ENCODE measurements at places on chromosomes 5 and 9.

GRCh38 chr9:10818206-10818605, 205.4 kb upstream of the PTPRD start:
- DNase-seq, result no peak

GRCh38 chr5:160281275-160281674, 31.1 kb downstream of the CCNJL start:
- DNase-seq, result no peak

DNA sequence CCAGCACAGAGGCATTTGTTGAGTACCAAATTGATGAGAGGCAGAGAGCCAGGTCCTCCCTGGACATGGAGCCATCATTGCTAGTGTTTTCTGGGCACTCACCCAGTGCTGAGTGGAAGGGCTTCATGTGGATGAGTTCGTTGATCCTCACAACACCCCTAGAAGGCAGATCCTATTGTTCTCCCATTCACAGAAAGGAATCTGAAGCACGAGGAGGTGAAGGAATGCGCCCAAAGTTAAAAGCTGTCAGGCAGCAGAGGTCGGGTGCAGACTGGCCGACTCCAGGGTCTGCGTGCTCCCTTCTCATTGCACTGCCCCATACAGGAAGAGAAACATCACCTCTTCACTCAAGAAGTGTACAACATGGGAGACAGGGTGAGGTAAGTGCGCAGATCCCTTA, 153.5 kb upstream of the TNPO1 start:
- DNase-seq, result no peak

- no peak for DNase-seq
Measured at GRCh38 chr5:69184621-69185020, 4.8 kb upstream of the CENPH start.

DNA sequence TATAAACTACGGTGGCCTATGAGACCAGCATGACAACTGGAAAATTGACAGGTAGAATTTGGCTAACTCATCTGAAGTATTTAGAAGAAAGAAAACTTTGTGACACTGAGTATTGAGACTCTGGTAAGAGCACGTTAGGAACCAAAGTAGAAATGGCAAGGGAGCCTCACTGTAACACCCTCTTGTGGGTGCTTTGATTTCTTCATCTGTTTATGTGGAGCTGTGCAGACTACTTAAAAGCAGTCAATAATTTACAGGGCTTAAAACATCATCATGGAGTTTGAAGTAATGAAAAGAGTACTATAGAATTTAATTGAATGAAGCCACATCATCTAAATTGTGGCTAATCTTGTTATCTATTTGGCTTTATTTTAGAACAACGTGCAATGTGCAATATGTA, 414.2 kb downstream of the CCDC171 start:
- no peak for DNase-seq

DNA sequence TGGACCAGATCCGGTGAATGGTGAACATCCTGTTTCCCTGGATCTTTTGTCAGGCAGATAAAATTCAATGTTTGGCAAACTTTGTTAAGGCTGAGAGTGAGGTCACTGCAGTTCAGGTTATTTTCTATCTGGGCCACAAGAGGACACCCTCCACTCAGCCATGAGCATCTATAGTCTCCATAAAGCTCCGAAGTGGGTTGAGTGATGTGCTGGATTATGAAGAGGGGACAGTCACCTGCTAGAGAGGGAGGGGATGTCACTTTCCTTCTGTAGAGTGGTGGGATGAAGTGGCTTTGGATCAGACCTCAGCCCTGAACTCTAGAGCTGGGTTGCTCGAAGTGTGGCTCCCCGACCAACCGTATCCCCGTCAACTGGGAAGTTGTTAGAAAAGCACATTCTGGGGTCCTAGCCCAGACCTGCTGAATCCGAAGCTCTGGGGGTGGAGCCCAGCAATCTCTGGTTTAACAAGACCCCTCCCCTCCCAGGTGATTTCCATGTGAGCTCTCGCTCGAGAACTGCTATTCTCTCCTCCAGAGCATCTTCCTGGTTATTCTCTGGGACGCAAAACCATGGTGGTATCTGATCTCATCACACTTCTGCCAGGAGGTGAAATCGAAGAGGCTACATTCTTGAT, 31.8 kb upstream of the FGF1 start:
- DNase-seq, result peak; percentile 47

DNA sequence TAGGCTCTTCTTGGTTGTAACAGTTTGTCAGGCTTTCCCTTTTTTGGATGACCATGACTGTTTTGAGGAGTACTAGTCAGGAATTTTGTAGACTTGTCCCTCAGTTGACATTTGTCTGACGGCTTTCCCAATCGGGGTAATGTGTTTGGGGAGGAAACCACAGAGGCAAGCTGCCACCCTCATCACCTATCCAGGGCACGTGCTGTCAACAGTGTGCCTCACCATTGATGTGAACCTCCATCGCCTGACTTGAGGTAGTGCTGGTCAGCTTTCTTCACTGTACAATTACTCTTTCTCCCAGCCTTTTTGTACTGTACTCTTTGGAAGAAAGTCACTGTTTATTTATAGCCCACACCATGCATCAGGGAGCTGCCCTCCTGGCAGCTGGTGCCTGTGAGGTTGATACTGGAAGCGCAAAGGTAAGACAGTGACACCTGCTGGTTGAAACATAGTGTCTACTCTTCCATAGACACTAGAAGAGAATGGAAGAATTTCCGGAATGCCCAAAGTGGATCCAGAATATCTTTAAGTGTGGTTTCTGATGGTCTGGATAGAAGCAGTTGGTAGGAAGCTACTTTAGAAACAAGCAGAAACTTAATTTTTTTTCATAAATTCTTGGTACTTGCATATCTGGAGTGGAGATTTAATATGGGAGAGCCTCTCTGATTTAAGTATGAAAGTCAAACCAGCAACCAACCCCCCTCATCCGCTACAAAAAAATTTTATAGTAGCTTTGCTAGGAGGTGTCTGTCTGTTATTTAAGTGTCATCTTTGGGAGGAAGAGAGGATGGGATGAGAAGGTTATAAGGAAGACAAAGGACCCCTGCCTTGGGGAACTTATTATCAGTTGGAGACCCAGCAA, 69.3 kb downstream of the SNX30 start:
- peak; percentile 24 for DNase-seq

DNA sequence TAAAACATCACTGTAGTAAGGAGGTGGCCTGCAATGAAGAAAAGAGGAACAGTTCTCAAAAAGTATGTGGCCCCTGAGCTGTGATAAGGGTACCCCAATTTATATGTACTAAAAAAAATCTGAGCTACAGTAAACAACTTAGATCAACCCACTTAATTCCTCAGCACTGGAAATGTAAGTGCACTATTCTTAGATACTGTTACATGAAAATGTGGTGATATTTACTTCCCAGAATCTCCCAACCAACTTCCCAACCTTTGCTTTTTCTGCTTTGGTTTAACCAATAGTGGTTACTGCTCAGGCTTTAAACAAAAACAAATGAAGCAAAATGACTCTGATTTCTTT, 114.8 kb downstream of the SEMA5A start:
- no peak for DNase-seq

GRCh38 chr5:111668477-111669414, 88.2 kb downstream of the NREP start:
- no peak for DNase-seq

- DNase-seq, result peak; percentile 94
Measured at GRCh38 chr5:37771731-37772130, 68.1 kb downstream of the GDNF start.

- DNase-seq, result no peak
Measured at GRCh38 chr9:107547303-107547702, 57.7 kb upstream of the KLF4 start.

GRCh38 chr5:86354664-86355063, 263.1 kb upstream of the COX7C start:
- DNase-seq, result no peak

DNA sequence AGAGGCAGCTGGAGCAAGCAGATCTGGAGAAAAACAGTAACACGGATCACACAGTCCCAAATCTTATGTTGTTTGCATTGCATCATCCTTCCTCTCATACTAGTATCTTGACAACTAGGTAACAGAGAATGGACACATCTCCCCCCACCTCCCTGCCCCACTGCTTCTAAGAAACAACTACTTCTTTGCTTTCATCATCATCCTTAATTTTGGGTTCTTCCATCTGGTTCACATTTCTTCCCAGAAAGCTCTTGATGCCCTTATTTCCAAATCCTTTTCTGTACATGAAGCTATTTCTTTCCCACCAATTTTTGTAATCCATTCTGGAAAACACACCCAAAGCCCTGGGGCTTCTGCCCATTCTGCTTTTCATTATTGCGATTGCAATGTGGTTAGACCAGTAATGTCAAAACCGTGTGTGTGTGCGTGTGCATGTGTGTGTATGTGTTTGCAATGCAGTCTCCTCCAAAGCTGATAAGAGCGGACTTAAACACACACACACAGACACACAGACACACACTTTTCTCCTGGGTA, 254.7 kb upstream of the SLC30A5 start:
- DNase-seq, result peak; percentile 74

DNA sequence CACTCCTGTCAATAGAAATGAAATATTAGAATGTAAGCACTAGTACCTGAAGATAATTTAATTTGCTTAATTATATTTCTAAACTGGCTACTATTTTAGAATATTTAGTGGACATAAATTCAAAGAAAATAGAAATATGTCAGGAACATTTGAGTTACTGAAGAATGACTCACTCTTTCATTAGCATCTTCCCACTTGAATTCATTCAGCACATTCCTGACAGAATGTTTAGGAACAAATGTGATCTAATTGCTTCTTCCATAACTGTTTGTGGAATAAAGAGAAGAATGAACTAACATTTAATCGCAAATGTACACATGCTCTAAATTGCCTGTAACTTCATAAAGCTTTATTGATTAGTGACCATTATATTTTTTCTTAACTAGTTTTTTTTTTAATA, 306.2 kb upstream of the ADAMTSL1 start:
- DNase-seq, result no peak

- DNase-seq, result no peak
Measured at GRCh38 chr9:127004946-127005769, 90.6 kb downstream of the RALGPS1 start.

DNA sequence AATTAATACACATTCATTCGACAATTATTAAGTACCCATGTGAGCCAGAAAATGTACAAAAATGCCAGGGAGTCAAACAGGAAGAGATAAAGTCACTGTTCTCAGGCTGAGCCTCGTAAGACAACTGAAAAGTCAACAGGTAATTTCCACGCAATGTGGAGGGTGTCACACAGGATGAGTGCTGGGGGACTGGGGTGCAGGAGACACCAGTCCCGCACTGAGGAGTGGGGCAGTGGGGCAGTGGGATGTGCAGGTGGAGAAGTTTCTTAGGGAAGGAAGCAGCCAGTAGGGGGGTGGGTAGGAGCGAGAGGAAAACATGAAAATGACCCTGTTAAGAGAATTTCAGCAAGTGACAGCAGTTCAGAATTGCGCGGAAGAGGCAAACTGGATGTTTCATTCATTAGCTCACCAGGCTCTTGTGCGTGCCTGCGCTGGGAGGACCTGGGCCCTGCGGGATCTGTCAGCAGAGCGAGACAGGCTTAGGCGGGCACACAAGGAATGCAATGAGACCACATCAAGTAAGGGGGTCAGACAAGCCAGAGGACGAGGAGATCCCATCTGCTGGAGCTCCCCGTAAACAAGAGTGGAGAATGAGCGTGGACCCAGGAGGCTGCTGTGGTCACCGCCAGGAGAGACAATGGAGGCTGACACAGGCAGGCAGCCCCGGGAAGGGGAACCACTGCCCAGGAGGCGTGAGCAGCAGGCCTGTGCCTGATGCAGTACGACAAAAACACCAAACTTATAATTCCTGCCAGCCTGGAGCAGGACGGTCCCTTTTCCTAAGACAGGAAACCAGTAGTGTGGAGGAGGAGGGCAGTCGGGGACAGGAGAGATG, 21.0 kb downstream of the CAMSAP1 start:
- no peak for DNase-seq

DNA sequence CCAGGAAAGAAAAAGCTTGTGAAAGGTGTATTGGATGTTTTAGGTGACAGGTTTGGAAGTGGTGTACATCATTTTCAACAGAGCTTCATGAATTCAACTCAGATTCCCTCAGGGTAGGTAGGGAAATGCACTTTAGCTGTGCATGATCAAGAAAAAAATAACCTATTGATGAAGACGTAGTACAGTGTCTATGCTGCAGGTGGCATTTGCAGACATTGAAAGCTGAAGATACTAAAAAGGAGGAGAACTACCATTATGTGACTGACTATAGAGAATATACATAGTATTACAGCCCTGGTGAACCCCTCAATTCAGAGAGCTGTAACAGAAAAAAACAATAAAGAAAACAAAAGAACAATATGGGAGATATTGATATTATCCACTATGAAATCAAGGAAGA, 2344.7 kb upstream of the ACO1 start:
- no peak for DNase-seq

GRCh38 chr9:7103367-7103766, 345.6 kb downstream of the KDM4C start:
- DNase-seq, result no peak

GRCh38 chr5:78549043-78549442, 99.5 kb downstream of the LHFPL2 start:
- DNase-seq, result no peak

- DNase-seq, result no peak
Measured at GRCh38 chr9:7117676-7118561, 360.1 kb downstream of the KDM4C start.

DNA sequence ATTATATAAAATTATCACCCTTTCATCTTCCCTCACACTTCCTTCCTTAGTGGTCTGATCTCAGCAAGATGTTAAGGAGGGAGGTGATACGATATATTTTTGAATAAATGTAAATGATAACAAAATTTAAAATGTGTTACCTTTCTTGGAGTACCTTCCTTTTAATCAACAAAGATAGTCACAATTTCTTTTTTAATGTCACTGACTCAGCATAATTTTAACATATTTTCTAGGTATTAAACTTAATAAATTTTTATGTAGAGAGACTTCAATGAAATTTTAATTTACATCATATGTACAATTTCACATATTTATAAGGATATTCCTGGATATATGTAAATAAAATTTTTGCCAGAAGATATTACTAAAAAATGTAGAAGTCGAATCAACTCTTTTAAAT, 125.0 kb upstream of the FBN2 start:
- no peak for DNase-seq

DNA sequence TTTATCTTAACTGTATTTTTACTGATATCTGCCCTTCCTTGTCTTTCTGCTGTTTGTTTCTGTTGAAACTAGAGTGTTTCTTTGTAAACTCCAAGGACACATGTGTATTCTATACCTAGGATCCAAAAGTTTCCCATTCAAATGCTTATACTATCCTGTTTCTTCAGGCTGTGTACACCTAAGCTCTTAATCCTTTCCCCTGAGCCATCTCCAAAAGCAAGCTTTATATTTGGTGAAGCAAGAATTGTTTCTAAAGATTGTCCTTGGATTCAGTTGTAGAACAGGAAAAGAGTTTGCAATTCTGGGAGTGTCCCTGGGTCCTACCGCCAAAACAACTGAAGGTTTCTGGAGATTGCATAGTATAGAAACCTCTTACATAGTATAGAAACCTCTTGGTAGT, 65.9 kb downstream of the CWC27 start:
- no peak for DNase-seq

GRCh38 chr5:137564398-137564961, 65.4 kb upstream of the SPOCK1 start:
- no peak for DNase-seq

DNA sequence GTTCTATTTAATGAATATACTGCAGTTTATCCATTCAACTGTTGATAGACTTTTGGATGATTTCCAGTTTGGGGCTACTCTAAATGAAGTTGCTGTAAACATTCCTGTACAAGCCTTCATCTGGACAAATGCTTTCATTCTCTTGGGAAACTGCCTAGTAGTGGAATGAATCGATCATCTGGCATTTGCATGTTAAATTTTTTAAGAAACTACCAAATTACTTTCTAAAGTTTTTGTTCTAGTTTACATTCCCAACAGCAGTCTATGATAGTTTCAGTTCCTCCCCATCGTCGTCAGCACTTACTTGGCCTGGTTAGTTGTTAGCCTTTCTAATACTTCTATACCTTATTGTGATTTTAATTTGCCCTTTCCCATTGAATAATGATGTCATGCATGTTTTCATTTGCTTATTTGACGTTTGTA, 306.3 kb downstream of the FER start:
- no peak for DNase-seq

Data from amniotic stem cell (primary cell).